ENCODE measurements at places on chromosomes 1 and 21.

- DNase-seq: no peak
Observed at GRCh38 chr1:117602862-117603261, 3.0 kb upstream of the TENT5C start.

GRCh38 chr1:208227366-208227765 is 16.8 kb downstream of the PLXNA2 start:
- DNase-seq: no peak

DNA sequence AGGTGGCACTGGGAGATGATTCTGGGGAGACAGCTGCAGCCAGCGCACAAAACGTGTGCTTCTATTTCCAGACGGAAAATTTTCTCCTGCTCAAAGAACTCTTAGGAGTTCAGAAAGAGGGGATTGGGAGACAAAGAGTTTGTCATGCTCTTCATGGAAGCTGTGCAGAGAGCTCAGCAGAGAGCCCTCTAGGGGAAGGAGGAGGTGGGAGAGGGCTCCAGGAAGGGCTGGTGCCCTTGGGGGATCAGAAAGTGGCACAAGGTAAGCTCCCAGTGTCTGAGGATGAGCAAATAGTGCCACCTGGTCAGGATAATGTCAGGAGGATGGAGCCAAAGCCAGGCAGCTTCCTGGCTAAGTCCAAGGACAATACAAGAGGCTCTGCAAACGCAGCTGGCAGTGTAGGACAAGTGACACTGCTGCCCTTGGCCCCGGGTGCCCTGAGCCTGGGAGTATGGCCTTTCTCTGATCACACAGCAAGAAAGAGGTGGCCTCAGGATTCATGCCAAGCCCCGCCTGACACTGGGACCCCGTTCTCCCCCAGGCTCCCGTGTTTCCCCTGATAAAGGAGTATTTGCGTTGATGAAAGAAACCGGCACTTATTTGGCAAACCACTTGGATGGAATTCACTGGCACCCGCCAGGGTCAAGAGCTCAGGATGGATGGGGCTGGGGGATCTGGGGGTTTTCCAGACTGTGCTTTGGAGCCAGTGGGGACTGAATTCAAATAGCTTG is 254.0 kb downstream of the PTPRU start:
- DNase-seq: no peak

DNA sequence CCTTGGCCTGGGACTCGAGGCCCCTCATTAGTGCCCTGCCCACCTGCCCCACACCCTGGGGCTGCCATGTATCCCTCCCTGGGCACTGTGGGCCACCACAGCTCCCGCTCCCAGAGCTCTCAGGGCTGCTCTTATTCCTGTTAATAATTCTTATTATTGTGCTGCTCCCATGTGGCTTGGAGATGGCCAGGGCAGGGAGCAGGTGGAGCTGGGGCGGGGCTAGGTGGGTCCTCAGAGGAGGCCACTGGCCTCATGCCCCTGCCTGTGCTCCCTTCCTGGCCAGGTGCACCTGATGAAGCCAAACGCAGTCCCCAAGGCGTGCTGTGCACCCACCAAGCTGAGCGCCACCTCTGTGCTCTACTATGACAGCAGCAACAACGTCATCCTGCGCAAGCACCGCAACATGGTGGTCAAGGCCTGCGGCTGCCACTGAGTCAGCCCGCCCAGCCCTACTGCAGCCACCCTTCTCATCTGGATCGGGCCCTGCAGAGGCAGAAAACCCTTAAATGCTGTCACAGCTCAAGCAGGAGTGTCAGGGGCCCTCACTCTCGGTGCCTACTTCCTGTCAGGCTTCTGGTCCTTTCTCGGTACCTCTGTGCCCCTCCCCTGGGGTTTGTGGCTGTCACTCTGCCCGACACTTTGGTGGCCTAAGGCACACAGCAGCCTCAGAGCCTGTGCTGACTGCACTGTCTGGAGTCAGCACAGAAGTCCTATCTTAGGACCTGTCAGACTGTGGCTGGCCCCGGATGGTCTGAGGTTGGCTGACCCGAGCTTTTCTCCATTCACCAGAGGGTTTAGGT is 34.1 kb downstream of the BMP8A start:
- DNase-seq: no peak

DNA sequence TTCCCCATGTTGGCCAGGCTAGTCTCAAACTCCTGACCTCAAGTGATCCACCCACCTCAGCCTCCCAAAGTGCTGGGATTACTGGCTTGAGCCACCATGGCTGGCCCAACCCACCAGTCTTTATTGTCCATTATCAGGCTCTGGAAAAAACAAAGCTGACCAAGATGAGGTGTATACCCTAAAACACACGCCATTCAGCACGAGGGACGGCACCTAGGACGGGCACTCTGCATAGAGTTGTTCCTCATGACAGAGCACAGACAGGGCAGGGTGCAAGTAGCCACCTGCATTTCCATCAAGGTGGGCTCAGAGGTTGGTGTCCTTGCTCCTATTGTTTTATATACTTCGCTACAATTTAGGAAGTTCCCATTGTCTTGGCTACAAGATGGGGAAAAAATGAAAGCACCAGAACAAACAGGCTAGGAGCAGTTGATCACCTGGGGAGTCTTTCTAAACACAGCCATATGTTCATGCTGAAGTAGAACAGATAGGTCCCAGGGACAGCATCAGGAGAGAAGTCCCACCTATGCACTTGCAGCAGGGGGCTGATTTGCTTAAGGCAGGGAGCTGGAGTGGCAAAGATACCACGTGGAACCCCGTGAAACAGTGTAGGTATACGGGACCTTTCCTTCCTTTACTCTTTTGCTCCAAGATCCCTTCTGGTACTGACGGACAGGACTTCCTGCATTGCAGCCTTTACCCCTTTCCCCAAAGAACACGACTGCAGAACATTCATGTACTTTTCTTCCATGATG is 4.5 kb downstream of the KRTCAP2 start:
- DNase-seq: no peak

DNA sequence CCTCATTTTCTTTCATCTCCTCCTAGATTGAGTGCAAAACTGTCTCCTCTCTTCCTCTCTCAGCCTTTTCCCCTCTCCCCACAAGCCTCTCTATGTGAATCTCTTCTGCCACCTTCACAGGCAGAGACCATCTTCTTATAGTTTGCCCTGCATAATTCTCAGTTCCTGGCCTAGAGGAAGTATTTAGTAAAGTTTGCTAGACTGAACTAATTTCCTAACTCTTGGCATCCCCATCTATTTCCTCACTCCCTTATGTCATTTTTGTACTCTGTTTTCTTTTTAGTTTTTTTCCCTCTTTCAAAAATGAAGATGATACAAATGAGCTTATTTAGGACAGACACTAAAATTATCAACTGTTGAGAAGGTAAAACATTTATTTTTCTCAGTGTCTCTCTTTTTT is 66.0 kb downstream of the XCL2 start:
- no peak for DNase-seq

DNA sequence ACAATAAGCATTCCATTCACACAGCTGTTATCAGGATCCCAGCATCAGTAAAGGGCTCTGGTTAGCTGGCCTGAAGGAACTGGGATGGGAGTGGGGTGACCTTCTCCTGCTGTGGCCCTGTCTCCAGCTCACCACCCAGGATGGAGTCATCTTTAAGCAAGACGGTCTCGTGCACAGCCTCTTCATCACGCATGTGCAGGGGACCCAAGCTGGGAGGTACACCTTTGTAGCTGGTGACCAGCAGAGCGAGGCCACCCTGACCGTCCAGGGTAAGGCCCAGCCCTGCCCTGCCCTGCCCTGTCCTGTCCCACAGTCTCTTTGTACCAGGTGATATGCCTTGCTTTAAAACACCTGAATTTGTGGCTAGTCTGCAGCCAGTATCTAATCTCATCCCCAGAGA is 24.3 kb downstream of the IGFN1 start:
- DNase-seq: no peak

DNA sequence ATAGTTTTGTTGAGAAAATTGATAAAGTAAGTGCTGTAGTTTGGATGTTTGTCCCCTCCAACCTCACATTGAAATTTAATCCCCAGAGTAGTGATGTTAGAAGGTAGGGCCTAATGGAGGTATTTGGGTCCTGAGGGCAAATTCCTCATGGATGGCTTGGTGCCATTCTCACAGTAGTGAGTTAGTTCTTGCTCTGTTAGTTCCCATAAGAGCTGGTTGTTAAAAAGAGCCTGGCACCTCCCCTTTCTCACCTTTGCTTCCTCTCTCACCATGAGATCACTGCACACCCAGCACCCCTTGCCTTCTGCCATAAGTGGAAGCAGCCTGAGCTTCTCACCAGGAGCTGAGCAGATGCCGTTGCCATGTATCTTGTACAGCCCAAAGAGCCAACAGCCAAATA is 354.8 kb upstream of the NFIA start:
- no peak for DNase-seq

DNA sequence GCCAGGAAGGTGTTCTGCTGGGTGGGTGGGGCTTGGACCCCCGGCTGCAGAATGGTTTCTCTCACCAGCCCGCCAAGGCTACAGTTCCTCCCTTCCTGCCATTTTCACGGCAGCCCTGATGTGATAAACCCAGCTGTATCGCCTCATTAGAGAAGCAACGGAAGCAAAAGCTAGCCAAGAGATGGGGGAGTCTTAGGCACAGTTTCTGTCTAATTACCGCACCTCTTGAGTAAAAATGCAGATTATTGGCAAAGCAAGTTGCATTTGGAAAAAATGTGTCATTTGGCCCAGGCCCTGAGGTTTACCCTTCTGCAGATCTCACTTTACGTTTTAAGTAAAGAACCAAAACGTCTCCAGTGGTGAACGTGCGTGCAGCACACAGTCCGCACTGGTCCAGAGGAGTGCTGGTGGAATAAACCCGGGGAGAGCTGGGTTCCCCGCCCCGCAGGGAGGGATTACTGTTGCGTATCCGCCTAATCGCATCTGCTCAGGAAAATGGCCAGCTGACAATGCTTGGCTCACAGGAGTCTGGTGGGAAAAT is 109.9 kb downstream of the GALNT2 start:
- no peak for DNase-seq

DNA sequence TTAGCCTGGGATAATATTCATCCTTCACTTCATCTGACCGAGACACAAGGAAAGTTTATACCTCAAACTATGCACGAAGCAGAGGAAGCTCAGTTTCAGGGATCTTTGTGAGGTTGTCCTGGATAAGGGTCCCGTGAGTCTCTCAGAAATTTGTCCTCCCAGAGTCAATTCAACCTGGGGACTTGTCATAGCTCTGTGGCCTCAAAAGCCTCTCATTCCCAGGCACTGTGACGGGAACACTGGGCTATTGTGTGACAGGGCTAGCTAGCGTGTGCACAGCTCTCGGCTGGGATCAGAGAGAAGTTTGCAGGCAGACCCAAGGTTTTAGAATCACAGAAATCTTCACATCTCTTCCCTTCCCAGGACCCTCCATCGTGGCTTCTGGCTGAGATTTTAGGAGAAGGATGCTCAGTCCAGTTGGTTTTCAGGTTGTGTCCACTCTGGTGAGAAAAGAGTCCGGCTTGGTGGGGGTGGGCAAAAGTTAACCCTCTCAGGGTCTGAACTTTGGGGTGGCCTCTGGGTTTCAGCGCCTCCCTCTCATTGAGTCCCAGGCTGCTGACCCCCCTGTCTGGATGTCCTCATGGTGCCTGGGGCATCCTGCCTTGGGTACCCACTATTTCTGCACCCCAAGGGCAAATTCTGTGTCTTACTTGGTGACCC is 20.4 kb upstream of the LBR start:
- no peak for DNase-seq

- no peak for DNase-seq
Observed at GRCh38 chr1:26792924-26793323, 5.2 kb downstream of the PIGV start.

DNA sequence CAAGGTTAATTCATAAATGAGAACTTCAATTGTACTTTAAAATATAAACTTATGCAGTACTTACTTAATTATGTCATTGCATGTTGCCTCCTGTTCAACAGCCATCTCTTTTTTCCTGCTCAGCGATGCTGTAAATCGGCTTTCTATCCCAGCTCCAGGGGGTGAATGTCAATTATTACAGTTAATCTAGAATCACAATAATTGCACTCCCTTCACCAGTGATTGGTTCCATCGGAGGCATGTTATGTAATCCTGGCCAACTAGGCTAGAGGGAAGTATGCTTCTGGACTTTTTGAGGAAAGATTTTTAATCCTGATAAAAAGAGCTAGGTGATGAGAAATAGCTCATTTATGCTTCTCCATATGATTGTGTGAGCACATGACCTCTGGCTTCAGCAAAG is 53.8 kb upstream of the SGIP1 start:
- no peak for DNase-seq

DNA sequence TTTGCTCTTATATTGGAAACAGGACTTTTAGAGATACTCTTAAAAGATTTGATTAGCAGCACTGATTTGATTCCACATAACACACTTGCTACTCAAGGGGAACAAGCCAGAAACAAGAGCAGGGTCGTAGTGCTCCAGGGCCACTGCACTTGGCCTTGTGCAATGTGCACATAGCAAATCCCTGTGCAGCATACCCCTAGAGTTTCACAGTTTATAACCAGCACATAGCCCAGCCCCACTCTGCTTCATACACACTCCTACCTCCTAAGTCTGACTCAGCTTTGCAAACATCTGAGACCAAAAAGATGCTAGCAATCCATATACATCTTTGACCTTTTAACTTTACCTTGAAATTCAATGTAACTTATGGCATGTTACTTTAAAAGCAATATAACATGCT is 157.6 kb downstream of the VAV3 start:
- DNase-seq: no peak

- DNase-seq: peak; percentile 61
Observed at GRCh38 chr1:9413071-9413876, 120.6 kb downstream of the SPSB1 start.

- DNase-seq: no peak
Observed at GRCh38 chr1:16258591-16259135, 21.7 kb upstream of the CPLANE2 start.

DNA sequence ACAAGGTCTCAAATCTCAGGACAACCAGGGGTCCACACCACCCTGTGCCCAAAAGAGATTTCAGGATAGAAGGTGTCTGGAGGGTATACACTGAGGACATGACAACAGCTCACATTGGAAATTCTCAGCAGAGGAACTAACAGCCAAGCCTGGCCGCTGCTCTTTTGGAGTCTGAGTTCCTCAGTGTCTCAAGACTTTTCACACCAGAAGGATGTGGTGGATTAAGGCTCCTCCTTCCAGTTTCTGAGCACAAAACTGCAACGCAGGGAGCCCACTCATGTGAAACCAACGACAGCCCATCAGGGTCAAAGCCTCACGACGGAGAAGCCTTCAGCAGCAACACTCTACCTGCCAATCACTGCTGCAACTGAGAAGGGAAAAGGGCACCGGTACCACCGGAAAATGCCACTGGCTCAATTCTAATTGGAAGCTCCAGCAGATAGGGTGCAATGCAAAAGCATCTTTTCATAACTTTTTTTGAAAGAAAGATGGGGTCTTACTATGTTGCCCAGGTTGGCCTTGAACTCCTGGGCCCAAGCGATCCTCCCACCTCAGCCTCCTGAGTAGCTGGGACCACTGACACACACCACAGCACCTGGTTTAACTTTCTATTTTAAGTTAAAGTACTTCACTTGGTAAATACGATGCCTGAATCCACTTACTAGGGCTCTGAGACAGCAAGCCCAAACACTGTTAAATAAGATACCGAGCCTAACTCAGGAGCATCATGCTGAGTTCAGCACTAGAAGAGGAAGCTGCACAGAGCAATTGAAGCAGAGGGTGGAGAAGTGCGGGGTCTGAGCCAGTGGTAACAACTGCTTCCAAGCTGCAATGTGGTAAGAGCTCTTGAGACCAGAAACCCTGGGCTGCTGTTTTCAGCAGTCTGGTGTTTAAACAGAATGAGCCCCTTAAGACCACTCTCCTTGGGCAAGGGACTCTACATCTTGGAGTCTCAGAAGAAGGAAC is 7.8 kb downstream of the CAPZB start:
- DNase-seq: no peak

Data from stimulated activated CD4-positive, alpha-beta T cell treated with anti-CD3 and anti-CD28 coated beads, Interleukin-12 subunit alpha, Interleukin-12 subunit beta, amount 100 ng/mL, for 4 hours (primary cell).